Stimulated activated CD4-positive, alpha-beta T cell treated with anti-CD3 and anti-CD28 coated beads, Interleukin-1b, Interleukin-23, amount 100 ng/mL, for 1 hour (primary cell): ENCODE measurements at places on chromosomes 2 and 18.

DNA sequence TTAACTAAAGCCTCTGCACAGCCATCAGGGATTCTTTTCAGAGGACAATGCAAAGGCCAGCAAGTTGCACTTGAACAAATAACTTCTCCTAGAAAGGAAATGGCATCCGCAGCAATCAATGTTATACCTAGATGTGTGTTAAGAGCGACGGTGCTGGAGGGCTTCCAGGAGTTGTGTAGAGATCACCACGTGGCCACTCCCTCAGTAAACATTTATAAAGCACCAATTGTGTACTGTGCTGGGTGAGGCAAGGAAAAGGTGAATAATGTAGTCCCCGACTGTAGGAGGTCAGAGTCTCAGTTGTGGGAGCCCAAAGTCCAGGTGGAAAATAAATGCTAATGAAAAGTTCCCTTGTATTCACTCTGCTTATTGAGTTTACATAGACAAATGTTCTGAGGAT, 135.0 kb downstream of the ALK start:
- no peak for DNase-seq

DNA sequence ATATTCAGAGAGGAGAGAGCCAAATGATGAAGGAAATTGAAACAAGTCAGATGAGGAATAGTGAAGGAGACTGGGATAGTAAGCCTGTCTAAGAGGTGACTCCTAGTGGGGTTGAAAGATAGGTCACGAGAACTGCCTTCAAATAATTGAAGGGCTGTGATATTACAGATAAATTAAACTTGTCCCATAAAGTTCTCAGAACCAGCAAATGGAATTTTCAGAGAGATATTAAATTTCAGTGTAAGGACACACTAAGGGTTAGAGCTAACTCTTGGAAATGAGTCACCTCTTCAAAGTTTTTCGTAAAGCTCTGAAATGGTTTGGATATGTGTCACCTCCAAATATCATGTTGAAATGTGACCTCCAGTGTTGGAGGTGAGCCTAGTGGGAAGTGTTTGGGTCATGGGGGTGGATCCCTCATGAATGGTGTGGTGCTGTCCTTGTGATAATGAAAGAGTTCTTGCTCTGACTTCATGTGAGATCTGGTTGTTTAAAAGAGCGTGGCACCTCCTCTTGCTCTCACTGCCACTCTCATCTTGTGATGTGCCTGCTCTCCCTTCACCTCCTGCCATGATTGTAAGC, 87.3 kb downstream of the BABAM2 start:
- DNase-seq = no peak

DNA sequence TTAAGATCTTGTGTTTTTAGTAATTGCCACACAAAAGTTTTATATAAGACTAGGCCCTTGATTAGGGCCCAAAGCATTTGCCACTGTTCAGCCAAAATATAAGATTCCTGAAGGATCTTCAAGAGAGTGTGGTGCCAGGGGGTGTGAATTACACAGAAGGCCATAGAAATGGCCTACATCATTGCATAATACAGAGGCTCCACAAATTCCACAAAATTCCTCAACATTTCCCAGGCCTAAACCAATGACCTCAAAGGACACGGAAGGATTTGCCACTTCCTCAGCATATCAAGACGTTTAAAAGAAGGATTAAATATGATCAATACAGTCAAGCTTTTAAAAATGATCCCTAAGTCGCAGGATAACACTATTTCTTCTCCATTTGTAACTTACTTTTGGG, 24.1 kb downstream of the COL6A3 start:
- no peak for DNase-seq

DNA sequence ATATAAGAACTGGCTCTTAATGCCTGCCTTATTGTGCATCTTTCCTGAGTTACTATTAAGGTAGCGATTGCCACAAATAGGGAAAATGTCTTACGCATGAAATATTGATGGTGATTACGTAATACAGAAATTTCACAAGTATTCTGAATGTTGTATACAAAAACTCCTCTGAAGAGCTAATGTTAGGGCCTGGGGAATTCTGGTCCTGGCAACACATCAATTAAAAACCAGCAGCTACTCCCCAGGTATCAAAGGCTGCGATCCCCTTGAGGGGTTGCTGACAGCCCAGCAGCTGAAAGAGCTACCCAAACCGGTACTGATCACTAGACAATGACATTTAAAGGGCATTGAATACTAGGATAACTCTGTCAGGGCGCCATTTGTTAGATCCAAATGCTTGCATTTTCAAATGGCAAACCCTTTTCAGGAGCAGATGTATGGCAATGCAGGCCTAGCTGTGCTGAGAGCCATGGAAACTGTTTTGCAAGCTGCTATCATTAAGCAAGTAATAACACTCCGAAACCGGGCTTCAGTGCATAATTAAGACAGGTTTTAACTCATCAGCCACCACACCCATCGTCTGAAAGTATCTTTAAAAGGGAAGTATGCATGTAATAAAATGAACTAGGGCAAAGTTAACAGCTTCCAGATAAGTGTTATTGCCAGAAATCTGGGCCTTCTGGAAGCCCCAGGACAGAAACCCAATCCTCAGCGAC, 78.4 kb downstream of the CLHC1 start:
- no peak for DNase-seq

- no peak for DNase-seq
Measured at GRCh38 chr18:1665079-1665478, 760.4 kb downstream of the ADCYAP1 start.

GRCh38 chr2:3241971-3242746, 135.5 kb downstream of the EIPR1 start:
- DNase-seq = no peak

GRCh38 chr2:179130560-179130959, 80.6 kb upstream of the CCDC141 start:
- DNase-seq = no peak

GRCh38 chr2:47403609-47404193, 745 bp downstream of the MSH2 start:
- DNase-seq = no peak

- DNase-seq = no peak
Measured at GRCh38 chr2:227849906-227850305, 21.5 kb upstream of the DAW1 start.

- DNase-seq = no peak
Measured at GRCh38 chr2:226953206-226953605, 117.4 kb downstream of the RHBDD1 start.

- DNase-seq = no peak
Measured at GRCh38 chr18:5350636-5351035, 55.1 kb upstream of the ZBTB14 start.

- no peak for DNase-seq
Measured at GRCh38 chr2:132740081-132740720, 70.2 kb upstream of the LYPD1 start.

GRCh38 chr2:146917431-146918042, 927.3 kb upstream of the ACVR2A start:
- no peak for DNase-seq

GRCh38 chr2:100236166-100236565, 86.1 kb downstream of the LONRF2 start:
- no peak for DNase-seq

GRCh38 chr2:23609254-23609653, 224.3 kb downstream of the KLHL29 start:
- no peak for DNase-seq

GRCh38 chr18:26532367-26533340, 15.7 kb downstream of the KCTD1 start:
- no peak for DNase-seq

DNA sequence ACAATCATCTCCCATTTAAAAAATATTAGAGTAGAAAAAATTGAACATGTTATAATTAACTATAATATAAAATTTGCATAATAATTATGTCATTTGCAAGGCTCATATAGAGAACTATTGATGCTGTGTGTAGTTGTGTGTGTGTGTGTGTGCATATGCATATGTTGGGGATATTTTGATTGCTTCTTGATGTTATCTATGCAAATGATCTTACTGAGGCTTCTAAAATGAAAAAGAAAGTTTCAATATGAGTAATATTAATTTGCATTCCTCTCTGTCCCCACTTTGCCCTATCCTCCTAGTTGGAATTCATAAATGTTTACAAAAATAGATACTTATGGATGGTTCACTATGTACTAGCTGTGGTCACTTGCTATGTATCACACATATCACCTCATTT, 523.3 kb downstream of the TRIB2 start:
- DNase-seq = no peak

- DNase-seq = no peak
Measured at GRCh38 chr18:58716060-58716756, 44.9 kb downstream of the MALT1 start.

DNA sequence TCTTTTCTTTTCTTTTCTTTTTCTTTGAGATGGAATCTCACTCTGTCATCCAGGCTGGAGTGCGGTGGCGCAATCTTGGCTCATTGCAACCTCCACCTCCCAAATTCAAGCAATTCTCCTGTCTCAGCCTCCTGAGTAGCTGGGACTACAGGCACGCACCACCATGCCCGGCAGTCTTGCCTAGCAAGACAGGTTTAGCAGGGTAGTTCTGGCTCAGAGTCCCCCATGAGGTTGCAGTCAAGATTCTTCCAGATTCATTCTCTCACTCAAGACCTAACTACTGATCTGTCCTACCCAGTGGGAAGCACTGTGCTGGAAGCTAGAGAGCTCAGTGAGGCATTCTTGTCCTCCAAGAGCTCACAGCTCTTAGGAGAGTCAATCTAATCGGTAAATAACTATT, 17.6 kb upstream of the ZAP70 start:
- DNase-seq = no peak

- no peak for DNase-seq
Measured at GRCh38 chr2:43186679-43187374, 39.6 kb downstream of the ZFP36L2 start.

DNA sequence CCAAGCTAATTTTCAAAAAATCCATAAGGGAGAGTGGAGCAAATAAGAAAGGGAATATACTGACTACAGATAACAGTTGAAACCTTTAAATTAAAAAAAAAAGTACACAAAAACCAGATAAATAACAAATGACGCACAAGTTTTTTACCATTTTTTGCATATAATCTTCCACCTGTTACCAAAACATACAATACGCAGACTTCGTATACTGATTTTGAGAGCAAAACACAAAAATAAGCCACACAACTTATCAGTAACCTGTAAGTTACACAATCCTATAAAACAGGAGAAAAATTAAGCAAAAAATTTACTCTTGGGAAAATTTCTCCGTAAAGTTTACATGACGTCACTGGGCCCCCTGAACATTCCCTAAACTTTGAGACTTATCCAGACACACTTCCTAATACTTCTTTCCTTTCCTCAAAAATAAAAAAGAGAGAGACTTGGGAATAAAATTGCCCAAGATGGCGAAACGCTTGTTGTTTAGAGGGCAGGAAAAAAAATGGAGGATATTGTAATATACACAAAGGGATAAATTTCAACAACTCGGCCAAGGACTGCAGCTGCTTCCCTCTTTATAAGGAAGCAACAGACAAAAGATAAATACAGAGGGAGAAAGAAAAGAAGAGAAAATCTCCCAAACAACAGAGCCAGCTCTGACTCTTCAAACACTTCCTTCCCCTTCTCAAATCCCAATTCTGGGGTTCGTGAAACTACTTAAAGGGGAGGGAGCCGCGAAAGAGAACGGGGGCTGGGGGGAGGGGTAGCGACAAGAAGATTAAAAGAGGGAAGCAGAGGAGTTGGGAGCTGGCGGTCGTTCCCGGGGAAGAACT, 1.6 kb downstream of the BAZ2B start:
- no peak for DNase-seq

GRCh38 chr2:52082646-52083045, 1050.7 kb upstream of the NRXN1 start:
- no peak for DNase-seq

- no peak for DNase-seq
Measured at GRCh38 chr2:173175222-173175621, 99.6 kb downstream of the MAP3K20 start.

DNA sequence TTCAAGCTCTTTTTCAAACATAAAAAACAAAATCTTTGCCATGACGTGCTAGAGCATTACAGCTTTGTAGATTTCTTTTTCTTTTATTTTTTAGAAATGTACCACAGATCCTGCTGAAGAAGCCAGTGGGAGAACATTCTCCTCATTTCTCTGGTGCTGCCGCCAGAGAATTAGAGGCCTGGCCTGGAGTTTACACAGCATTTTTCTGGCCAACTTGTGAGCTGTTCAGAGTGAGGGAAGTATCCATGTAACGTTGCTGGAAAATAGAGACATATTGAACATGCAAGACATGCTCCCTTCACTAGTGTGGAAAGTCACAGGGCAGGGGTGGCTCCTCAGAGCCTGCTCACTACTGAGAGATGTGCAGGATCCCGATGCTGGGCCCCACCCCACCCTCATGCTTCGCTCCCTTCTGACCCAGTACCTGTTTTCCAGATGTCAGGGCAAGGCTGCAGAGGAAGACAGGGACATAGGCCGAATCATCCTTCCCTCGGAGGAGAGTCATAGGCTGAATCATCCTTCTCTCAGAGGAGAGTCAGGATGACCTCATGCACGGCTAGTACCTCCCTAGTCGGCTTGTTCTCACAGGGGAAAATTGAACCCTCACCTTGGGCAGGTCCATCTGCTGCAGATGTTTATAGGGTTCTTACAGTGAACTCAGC, 298.5 kb downstream of the INSIG2 start:
- no peak for DNase-seq

DNA sequence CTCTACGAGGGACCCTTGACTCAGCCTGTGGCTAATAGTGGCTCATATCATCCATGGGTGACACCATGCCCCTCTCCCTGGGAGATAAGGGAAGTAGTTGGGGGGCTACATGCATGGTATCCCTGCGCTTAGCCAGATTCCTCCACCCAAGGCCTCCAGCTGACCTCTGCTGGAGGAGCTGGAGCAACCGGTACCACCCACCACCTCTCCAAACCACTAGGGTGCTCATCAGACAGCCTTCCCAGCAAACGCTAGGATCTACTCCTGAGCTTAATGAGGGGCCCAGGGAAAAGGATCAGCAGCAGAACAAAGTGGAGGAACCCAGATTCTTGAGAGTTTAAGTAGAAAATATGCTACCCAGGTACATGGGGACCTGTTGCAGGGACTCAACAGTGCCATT, 75.9 kb upstream of the CAPN13 start:
- no peak for DNase-seq

DNA sequence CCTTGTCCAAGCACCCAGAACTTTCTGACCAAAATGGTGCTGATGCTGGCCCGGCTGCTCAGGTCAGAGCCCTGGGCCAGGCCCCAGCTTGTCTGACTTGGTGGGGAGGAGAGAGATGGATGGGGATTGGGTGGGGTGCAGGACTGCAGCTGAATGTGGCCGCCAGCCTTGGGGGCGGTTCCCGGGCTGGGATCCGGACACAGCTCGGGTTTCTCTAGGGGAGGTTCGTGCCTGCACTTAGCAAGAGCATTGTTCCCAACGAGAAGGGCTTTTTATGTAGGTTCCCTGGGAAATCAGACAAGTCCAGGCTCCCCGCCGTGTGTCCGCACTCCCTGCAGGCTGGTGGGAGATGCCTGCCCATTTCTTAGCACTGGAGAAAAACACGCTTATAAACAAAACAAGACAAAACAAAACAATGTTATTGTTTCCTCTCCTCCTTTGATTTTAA, 50.5 kb upstream of the HS6ST1 start:
- DNase-seq = no peak

- DNase-seq = no peak
Measured at GRCh38 chr2:26946841-26947784, 23.3 kb upstream of the MAPRE3 start.

DNA sequence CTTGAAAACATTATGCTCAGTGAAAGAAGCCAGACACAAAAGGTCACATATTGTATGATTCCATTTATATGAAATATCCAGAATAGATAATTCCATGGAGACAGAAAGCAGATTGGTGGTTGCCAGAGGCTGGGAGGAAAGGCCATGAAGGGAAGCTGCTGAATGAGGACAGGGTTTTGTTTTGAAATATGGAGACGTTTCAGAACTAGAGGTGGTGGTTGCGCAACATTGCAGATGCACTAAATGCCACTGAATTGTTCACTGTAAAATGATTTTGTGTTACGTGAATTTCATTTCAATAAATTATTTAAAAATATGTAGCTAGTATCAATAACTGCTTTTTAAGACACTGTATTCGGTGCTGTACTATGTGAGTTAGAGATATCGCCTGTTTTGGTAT, 101.7 kb upstream of the ZNF236 start:
- DNase-seq = no peak
